Endodermal cell (in vitro differentiated cells): ENCODE measurements at places on chromosomes 2 and 18.

DNA sequence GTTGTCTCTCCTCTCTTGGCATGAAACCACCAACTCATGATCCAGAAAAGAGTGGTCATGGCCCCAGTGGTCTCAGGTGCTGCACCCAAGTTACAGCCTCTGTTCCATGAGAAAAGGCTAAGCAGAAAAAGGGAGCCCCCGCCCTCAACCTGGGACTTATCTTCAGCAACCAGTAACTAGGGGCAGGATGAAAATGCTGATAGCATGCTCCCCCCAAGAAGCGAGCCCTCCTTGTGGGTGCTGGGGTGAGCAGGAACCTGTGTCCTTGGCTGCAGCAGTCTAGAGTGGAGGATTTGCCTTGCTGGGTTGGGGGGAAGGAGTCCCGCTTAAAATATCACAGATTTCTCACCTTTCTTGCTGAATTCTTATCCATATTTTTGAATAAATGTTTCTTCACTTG, 490.0 kb downstream of the SUCLG1 start:
- no peaks in the 10 kb centered on the region for H3K36me3 ChIP-seq
- H3K4me1 ChIP-seq = no peaks in the 10 kb centered on the region
- H3K4me3 ChIP-seq = no peak overlapping the region
- DNase-seq = no peak
- H3K27ac ChIP-seq = no peak overlapping the region
- H3K27me3 ChIP-seq = no peaks in the 10 kb centered on the region

DNA sequence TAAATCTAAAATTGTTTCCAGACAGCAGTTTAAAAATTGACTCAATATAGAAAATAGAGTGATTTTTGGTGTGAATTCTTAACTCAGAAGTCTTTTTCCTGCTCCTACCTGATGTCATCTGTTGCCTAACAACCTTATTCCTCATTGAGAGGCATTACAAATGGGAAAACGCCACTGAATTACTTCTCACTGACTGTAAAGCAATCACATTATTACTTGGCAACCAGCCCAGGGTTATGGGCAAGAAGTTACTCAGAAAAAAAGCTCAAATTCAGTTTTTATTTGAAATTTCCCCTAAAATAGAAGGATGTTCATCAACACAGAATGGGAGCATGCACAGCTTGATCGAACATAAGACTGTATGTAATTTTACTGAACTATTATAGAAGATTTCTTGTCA, 201.8 kb upstream of the GULP1 start:
- H3K36me3 ChIP-seq = no peaks in the 10 kb centered on the region
- H3K4me3 ChIP-seq = no peak overlapping the region
- H3K27ac ChIP-seq = no peak overlapping the region
- no peaks in the 10 kb centered on the region for H3K4me1 ChIP-seq

DNA sequence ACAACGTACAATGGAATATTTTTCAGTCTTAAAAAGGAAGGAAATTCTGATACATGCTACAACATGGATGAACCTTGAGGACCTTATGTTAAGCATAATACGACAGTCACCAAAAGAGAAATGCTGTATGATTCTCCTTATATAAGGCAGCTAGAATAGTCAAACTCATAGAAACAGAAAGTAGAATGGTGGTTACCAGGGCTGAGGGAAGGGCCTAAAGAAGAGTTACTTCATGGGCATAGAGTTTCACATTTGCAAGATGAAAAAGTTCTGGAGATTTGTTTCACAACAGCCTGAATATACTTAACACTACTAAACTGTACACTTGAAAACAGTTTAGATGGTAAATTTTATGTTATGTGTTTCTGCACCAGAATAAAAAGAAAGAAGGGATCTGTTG, 113.3 kb downstream of the GALNT1 start:
- peaks cover 31% of the 10 kb centered on the region for H3K36me3 ChIP-seq
- H3K27ac ChIP-seq = no peak overlapping the region
- no peaks in the 10 kb centered on the region for H3K27me3 ChIP-seq
- no peak overlapping the region for H3K4me3 ChIP-seq
- H3K4me1 ChIP-seq = no peaks in the 10 kb centered on the region

- DNase-seq = no peak
- H3K27ac ChIP-seq = peak overlapping the region; percentile 79
- H3K36me3 ChIP-seq = no peaks in the 10 kb centered on the region
- H3K4me3 ChIP-seq = no peak overlapping the region
- H3K27me3 ChIP-seq = peaks cover 99% of the 10 kb centered on the region
- peaks cover 7% of the 10 kb centered on the region for H3K4me1 ChIP-seq
Observed at GRCh38 chr2:144509001-144509878, 10.7 kb downstream of the ZEB2 start.

DNA sequence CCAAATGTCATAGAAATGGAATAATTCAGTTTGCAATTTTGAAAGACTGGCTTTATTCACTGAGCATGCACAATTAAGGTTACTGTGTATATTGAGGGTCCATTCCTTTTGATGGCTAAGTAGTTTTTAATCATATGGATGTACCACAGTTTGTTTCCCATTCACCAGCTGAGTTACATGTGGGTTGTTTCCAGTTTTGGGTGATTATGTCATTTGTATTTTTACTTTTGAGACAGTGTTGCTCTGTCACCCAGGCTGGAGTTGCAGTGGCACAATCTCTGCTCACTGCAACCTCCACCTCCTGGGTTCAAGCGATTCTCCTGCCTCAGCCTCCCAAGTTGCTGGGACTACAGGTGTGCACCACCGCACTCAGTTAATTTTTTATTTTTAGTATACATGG, 80.8 kb upstream of the MGAT4A start:
- peaks cover 12% of the 10 kb centered on the region for H3K27me3 ChIP-seq
- no peak overlapping the region for H3K27ac ChIP-seq

DNA sequence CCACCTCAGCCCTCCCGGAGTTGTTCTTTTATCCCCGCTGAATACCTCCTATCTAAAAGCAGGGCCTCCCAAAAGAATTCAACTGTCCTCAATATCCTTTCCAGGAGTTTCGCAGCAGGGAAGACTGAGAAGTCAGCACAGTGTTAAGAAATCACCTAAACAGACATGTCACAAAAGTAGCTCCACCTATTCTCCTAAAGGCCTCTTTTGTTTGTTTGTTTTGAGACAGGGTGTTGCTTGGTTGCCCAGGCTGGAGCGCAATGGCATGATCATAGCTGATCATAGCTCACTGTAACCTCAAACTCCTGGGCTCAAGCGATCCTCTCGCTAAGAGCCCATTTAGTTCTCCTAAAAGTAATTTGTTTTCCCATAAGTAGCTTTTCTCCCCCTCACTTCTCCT, 53.8 kb downstream of the TEX44 start:
- H3K4me3 ChIP-seq = no peak overlapping the region
- no peak for DNase-seq
- no peaks in the 10 kb centered on the region for H3K36me3 ChIP-seq
- H3K27ac ChIP-seq = no peak overlapping the region
- H3K27me3 ChIP-seq = no peaks in the 10 kb centered on the region

- no peaks in the 10 kb centered on the region for H3K27me3 ChIP-seq
- DNase-seq = no peak
- no peaks in the 10 kb centered on the region for H3K4me1 ChIP-seq
- H3K4me3 ChIP-seq = no peak overlapping the region
Observed at GRCh38 chr2:173855661-173856060, 109.5 kb downstream of the SP3 start.

DNA sequence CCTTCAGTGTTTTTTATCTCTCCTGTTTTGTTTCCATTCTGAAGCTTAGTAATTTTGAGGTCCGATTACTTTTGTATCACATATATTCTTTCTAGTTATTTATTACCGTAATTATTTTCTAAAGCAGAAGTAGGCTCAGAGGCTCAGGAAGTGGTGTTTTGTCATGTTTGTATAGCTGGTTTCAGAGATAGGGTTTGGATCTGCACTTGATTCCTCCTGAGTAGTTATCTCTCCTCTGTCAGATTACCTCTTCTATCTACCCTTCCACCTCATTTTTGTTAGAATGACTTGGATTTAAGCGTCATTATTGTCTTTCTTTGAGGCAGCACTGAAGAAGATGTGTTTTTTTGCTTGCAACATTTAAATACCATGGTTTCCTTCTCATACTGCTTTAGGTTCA, 95.4 kb downstream of the MTA3 start:
- H3K4me1 ChIP-seq = peaks cover 8% of the 10 kb centered on the region
- DNase-seq = no peak
- peaks cover 57% of the 10 kb centered on the region for H3K36me3 ChIP-seq
- H3K27me3 ChIP-seq = no peaks in the 10 kb centered on the region
- H3K4me3 ChIP-seq = peak overlapping the region; percentile 58
- peak overlapping the region; percentile 21 for H3K27ac ChIP-seq

DNA sequence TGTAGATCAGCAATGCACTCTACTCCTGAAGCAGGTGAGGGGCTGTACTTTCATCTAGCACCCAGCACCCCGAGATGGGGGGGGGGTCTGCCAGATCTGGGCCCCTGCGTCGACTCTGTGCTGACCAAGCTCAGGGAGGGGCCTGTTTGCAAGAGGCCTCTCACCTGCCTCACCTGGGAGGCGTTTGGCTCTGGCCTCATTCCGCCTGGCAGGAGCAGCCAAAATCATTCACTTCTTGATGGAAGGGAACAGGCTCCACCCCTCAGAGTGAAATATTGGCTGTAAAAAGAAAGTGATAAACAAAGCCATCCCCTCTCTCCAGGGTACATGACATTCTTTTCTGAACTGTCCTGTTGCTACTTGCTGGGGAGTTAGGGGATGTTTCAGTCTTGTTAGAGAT, 10.7 kb upstream of the IL1R2 start:
- peaks cover 3% of the 10 kb centered on the region for H3K4me1 ChIP-seq
- H3K27ac ChIP-seq = no peak overlapping the region
- no peaks in the 10 kb centered on the region for H3K27me3 ChIP-seq

- H3K27ac ChIP-seq = no peak overlapping the region
- H3K36me3 ChIP-seq = peaks cover 26% of the 10 kb centered on the region
- H3K4me1 ChIP-seq = peaks cover 5% of the 10 kb centered on the region
- H3K4me3 ChIP-seq = peak overlapping the region; percentile 92
- no peaks in the 10 kb centered on the region for H3K27me3 ChIP-seq
- no peak for DNase-seq
Observed at GRCh38 chr2:11466307-11467128, 557 bp upstream of the E2F6 start.

GRCh38 chr2:38528008-38528442, 74.7 kb downstream of the HNRNPLL start:
- H3K27ac ChIP-seq = no peak overlapping the region
- no peaks in the 10 kb centered on the region for H3K27me3 ChIP-seq
- no peaks in the 10 kb centered on the region for H3K4me1 ChIP-seq
- peak overlapping the region; percentile 73 for H3K4me3 ChIP-seq
- no peaks in the 10 kb centered on the region for H3K36me3 ChIP-seq

GRCh38 chr2:123086613-123087385, 938.3 kb upstream of the CNTNAP5 start:
- H3K4me1 ChIP-seq = no peaks in the 10 kb centered on the region
- no peak overlapping the region for H3K4me3 ChIP-seq
- H3K27ac ChIP-seq = no peak overlapping the region
- DNase-seq = no peak

DNA sequence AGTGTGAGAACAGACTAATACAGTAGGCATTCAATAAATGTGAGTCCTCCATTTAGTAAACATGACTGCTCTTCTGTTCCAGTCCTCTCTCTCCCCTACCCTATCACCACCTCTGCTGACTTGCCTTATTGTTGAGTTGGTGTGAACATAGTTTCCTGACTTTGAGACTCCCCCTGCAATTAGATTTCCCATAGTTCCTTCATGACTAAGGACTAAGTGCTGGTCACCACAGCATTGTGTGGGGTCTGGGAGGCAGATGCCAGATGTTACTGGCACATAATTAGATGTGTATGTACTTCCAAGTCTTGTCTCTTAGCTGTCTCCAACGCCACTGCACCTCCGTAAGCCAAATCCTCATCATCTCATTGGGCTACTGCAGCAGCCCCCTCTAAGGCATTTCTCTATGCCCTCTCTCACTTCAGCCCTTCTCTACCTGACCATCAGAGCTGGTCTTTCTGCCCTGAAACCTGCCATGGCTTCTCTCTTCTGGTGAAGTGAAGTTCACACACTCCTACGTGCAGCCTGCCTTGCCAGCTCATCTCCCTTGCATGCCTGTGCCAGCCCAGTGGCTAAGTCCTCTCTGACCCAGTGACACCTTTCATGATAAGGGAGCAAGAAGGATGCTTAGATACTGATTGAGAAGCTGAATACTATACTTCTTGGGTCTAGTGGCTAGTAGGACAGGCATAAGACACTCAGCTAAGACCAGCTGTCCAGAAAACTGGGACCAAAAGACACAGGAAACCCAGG, 81.6 kb upstream of the ALPP start:
- no peaks in the 10 kb centered on the region for H3K36me3 ChIP-seq
- H3K4me1 ChIP-seq = peaks cover 13% of the 10 kb centered on the region
- no peaks in the 10 kb centered on the region for H3K27me3 ChIP-seq
- no peak overlapping the region for H3K4me3 ChIP-seq
- DNase-seq = no peak
- H3K27ac ChIP-seq = no peak overlapping the region

- no peaks in the 10 kb centered on the region for H3K27me3 ChIP-seq
- H3K4me3 ChIP-seq = no peak overlapping the region
- no peak overlapping the region for H3K27ac ChIP-seq
- no peaks in the 10 kb centered on the region for H3K4me1 ChIP-seq
- no peak for DNase-seq
Observed at GRCh38 chr18:75507636-75508035, 80.1 kb upstream of the SMIM21 start.

DNA sequence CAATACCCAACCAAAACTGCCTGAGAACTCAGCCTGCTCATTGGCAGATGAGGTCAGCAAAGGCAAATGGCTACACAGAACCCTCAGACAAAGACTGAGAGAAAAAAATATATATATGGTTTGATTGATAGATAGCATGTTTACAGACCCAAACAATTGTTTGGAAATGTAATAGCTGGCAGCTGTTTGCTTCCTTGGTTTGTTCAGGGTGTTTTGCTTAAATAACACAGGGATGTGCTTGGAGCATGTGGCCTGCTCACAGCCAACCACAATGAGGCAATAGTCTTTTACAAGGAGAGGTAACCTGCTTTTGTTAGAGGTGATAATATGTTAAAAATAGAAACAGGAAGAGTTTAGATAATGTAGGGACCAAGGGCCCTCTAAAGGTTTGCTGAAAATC, 84.5 kb downstream of the PDK1 start:
- H3K36me3 ChIP-seq = no peaks in the 10 kb centered on the region
- H3K4me1 ChIP-seq = no peaks in the 10 kb centered on the region
- H3K4me3 ChIP-seq = no peak overlapping the region
- no peaks in the 10 kb centered on the region for H3K27me3 ChIP-seq
- no peak for DNase-seq
- H3K27ac ChIP-seq = no peak overlapping the region

DNA sequence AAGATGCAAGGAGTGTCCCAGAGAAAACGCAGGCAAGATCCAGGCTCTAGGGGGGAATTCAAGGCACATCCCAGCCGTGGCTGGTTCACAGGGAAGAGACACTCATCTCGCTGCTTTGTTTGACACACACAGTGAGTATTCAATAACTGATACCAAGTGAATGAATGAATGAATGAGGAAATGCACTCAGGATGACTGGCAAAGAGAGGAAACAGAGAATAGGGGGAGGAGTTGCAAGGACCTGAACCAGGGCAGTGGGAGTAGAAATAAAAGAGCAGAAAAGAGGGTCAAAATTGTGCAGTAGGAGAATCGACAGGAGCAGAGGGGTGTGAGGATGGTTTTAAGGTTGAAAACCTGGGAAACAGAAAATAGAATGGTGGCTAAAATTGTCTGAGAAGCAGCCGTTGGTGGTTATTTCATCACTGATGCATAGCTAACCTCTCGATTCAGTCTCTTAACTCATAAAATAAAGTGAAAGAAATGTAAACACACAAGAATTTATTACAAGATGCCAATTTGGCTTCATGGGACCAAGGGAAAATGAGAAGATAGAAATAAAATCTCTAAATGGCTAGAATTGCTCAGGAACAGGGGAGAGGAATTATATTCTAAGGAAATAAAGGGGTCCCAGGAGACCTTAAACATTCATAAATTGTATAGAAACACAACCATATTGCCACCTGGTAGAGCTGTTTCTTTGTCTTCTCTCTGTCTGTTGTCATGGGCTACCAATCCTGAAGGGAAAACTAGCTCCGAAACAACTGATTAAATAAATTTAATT, 63.9 kb upstream of the PHLPP1 start:
- no peak overlapping the region for H3K4me3 ChIP-seq
- no peaks in the 10 kb centered on the region for H3K27me3 ChIP-seq
